K562 (cell line): ENCODE measurements at places on chromosomes 1 and 21.

DNA sequence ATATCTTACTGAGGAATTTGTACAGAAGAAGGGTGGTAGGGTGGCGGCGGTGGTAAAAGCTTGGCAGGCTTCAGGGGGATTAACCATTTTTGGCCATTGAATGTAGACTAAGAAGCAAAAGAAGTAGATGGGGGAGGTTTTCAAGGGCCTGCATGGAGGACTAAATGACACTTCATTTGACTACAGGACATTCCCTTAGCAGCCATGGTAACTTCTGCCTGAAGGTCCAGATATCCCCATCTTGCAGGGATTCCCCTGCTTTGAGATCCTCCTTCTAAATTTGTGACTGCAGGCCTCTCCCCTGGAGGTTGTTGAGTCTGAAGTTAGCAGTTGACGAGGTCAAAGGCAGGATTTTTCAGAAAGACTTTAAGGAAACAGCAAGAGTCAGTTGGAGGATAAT, 4.8 kb downstream of the VASH2 start:
- DNase-seq = no peak

- DNase-seq = no peak
These were observed 45.2 kb downstream of the SLC44A3 start for GRCh38 chr1:94865360-94865759.

- no peak for DNase-seq
These were observed 610 bp downstream of the SCYL3 start for GRCh38 chr1:169892927-169893644.

- no peak for DNase-seq
These were observed 84.6 kb upstream of the SERBP1 start for GRCh38 chr1:67514786-67515185.
